ENCODE measurements at places on chromosomes 5 and 9. TPM values are rescaled to one million over a fixed set of nuclear protein-coding genes. Genes with fewer than 3 reads are reported as not detected.

The BTNL3 gene
- not detected for total RNA-seq

The NEURL1B gene
- 0.10 TPM for total RNA-seq

The PCDHB11 gene
- not detected for total RNA-seq

The CCL27 gene
- not detected for total RNA-seq

Measured in activated naive CD8-positive, alpha-beta T cell treated with anti-CD3 and anti-CD28 coated beads for 36 hours (primary cell).